Natural killer cell (primary cell): ENCODE measurements at places on chromosomes 12 and 14. TPM values are rescaled to one million over a fixed set of nuclear protein-coding genes. Genes with fewer than 3 reads are reported as not detected.

- DNase-seq = no peak
Measured at GRCh38 chr12:32964981-32965585, 68.5 kb upstream of the PKP2 start.

GRCh38 chr14:103576371-103577024 lies 13.7 kb downstream of the COA8 start:
- no peak for DNase-seq

DNA sequence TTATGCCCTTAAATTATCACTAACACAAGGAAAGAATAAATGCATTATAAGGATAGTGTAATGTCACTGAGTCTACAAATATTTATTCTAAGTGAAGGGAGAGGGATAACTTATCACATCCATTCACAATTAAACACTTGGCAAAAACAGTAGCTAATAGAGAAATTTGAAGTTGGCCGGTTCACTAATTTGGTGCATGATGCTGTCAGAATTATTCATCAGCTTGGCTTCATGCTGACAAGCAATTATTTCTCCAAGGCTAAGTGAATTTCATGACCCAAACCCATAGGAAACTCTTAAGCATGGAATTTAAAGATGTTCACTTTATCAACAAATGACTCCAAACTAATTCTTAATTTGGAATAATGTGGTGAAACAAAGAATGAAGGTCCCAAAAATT lies 25.0 kb upstream of the NR1H4 start:
- DNase-seq = no peak

DNA sequence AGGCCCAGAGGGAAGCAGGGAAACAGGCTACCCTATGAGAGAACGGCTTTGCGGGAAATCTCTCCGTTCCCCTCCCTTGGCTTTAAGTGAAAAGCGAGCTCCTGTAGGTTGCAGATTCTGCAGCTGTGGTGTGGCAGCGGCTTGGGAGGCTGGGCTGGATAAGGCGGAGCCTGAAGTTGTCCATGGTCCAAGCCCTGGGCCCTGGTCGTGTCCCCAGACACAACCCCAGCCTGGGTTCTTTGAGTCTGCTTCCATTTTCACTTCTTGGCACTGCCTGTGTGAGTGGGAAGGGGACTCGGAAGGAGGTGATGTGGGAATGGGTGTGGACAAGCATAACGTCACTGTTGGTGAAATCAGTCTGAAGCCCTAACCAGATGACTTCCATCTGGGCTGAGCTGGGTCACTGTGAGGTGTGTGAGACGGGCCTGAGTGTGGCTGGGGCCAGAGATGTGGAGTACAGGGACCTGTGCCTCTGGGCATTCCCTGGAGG lies 43.0 kb upstream of the CTDSP2 start:
- DNase-seq = no peak

DNA sequence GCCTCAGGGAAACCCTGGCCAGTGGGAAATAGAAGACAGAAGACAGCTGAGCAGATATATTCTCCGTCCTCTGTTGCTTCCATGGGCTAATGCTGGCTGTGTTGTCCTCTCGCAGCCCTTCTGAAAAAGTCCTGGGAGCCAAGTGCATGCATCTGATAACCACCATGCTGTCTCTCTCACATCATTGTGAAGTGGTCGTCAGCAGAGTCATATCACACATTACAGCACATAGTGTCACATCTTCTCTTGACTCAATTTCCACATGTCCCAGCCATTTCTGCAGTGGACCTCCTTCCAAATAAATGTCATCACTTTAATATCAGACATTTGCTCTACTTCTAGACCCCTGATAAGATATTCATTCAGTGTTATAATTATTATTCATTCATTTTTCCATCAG lies 3.8 kb downstream of the TAS2R20 start:
- DNase-seq = no peak

- DNase-seq = no peak
Measured at GRCh38 chr12:21776175-21776574, 1.7 kb upstream of the KCNJ8 start.

GRCh38 chr12:106073179-106073578 lies 65.6 kb downstream of the NUAK1 start:
- DNase-seq = no peak

DNA sequence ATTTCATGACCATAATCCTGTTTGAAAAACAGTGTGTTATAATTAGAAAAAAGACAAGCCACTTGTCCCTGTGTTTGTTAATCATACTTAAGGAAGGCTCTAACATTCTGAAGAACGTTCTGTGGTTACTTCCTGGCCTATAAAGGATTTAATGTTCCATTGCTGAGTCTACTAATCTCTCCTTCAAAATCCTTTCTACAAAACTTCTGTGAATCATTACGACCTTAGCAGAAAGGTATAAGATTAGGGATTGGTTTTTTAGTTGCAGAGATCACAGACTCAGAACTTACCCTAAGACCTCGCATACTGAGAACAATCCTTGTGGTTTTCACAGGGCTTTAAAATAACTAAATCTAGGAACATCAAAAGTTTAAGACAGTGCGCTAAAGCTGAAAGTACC lies 48.3 kb downstream of the TMCC3 start:
- no peak for DNase-seq

- DNase-seq = no peak
Measured at GRCh38 chr12:13937735-13938134, 43.7 kb downstream of the GRIN2B start.

GRCh38 chr12:117441751-117442150 lies 80.3 kb upstream of the NOS1 start:
- no peak for DNase-seq

GRCh38 chr14:95424529-95424928 lies 91.9 kb downstream of the SYNE3 start:
- DNase-seq = no peak

- DNase-seq = no peak
Measured at GRCh38 chr14:29928117-29928640, 532 bp upstream of the PRKD1 start.

DNA sequence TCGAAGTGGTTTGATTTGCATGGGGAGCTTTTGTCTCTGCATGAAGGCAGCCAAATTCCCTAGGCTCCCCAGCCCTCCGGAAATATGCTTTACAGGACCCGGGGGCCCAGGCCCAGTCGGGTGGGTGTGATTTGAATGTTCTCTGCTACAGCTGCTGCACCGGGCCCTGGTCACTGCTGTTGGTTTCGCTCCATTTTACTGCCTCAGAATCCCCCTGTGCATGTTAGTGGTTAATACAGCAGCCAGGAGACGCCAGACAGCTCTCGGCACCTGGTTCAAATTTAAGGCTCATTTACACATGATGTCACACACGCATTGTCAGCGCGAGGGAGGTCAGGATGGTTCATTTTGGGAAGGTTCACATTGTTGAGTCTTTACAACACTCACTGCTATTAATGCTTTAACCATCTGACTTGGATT lies 99.6 kb downstream of the SLC38A6 start:
- no peak for DNase-seq

DNA sequence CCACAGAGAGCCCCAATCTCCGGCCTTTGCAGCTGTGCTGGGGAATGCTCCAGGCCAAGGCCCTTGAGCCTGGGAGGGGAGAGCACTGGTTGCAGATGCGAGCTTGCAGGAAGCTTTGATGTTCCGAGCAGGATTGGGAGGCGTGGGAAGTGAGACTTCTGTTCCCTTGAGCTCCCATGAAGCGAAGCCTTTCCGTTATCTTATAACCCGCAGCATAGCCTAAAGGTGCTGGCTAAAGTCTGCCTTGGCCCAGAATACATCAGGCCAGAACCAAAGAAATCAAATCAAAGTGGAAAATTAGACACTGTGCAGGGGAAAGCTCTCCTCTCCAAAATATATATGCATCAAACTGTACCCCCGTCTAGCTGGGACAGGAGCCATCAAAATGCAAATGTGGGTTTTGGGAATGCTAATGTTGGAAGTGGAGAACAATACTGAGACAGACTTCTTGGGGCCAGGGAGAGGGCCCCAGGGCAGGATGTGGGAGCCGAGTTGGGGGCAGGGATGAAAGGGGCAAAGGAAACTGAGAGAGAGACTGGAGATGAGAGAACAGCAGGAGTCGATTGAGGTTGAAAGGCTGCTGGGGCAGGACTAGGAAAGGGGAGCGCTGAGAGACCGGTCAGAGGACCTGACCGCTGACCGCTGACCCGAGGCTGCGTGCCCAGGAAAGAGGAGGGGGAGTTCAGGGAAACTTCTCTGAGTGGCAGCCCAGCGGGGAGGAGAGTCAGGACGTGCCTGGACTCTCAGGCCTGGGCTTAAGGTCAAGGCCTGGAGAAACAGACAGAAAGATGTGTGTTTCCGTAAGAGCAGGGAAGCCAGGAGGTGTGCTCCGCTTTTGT lies 152.2 kb upstream of the PARP11 start:
- DNase-seq = no peak

- DNase-seq = no peak
Measured at GRCh38 chr12:14322403-14322802, 43.1 kb upstream of the ATF7IP start.

DNA sequence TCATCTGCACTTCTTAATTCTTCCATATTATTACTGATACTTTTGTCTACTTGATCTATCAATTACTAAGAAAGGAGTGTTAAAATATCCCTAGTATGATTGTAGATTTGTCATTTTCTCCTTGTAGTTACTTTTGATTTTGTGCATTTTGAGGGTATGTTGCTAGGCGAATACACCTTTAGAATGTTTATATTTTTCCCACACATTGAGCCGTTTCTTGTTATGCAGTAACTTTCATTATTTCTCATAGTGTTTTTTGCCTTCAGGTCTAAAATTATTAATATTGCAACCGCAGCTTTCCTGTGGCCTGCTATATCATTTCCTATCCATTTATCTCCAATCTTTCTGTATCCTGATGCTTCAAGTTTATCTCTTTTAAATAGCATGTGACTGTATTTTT lies 44.6 kb upstream of the C12orf42 start:
- DNase-seq = no peak

- DNase-seq = no peak
Measured at GRCh38 chr14:30935445-30935844, 61.1 kb downstream of the COCH start.

DNA sequence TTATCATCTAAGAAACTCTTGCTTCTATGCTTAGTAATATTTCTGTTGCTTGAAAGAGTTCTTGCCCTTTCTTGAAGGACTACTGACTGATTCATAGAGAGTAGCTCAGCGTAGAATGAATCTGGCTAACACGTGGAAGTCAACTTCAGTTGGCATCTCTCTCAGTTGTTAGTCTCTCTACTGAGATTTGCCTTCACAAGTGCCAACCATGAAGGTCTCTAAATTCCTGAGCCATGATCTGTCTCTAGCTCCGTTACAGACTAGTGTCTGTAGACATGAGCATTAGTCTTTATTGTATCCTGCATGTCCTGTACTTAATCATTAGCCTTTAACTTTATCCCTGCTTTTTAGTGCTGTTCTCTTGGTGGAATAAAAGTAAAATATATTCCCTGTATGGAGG lies 19.1 kb upstream of the ALX1 start:
- DNase-seq = no peak

GRCh38 chr12:22631863-22632463 lies 7.0 kb downstream of the ETNK1 start:
- no peak for DNase-seq

DNA sequence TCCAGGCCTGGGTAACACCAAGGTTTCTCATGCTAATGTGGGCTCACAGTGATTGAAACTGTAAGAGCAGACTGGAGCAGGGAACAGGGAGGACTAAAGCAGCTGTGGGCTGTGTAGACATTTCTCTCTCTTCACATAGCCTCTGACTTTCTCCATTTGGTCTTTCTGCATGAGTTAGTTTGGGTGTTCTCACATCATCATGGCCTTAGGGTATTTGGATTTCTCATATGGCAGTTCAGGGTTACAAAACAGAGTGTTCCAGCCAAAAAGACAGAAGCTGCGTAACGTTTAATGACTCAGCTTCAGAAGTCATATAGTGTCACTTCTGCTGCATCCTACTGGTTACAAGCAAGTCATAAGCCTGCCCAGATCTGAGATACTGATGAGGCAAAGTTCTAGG lies 52.0 kb upstream of the OSBPL8 start:
- no peak for DNase-seq

- no peak for DNase-seq
Measured at GRCh38 chr12:93080994-93081809, 152.1 kb upstream of the EEA1 start.

Gene SIX4
- total RNA-seq = not detected

Gene ADAMTS20
- not detected for total RNA-seq

Gene KCNC2
- not detected for total RNA-seq

Gene SERPINA9
- not detected for total RNA-seq

Gene PZP
- not detected for total RNA-seq

Gene BIN2
- 478 TPM for total RNA-seq

Gene BICDL1
- total RNA-seq = 37.1 TPM

Gene GNB3
- not detected for total RNA-seq

Gene BDKRB2
- not detected for total RNA-seq
